Renal cortex interstitium (tissue), 15 donors: ENCODE measurements at places on chromosomes 2 and 18. TPM values are rescaled to one million over a fixed set of nuclear protein-coding genes. Genes with fewer than 3 reads are reported as not detected.

GPAT2 gene
- polyA plus RNA-seq = 2.8 TPM

GRCh38 chr2:146324951-146325350 is 1519.9 kb upstream of the ACVR2A start:
- DNase-seq = no peak

GRCh38 chr18:41022484-41022883 is 932.5 kb upstream of the PIK3C3 start:
- no peak for DNase-seq

FEZ2 gene
- 68.6 TPM for polyA plus RNA-seq

COLEC12 gene
- polyA plus RNA-seq = 28.3 TPM

IGFBP5 gene
- 337 TPM for polyA plus RNA-seq

DNA sequence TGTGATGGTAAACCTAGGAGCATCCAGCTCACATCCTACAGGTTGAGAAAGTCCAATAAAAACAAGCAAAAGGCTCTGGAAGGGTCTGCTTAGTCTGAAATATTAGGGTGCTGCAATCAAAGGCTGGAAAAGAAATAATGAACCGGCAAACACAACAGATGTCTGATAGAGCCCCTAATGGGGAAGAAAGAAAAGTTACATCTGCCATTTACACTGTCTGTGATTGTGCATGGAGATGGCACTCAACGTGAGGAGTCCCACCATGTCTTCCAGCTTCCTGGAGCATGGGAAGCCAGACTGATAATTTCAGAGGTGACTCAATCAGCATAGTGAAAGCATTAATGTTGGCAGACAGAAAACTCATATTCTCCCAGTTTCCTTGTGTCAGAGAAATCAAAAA is 307.8 kb downstream of the EPHA4 start:
- DNase-seq = no peak

CRYGD gene
- polyA plus RNA-seq = 0.31 TPM

NOP58 gene
- 132 TPM for polyA plus RNA-seq

- no peak for DNase-seq
Observed at GRCh38 chr2:66301022-66301766, 133.7 kb upstream of the MEIS1 start.

DNA sequence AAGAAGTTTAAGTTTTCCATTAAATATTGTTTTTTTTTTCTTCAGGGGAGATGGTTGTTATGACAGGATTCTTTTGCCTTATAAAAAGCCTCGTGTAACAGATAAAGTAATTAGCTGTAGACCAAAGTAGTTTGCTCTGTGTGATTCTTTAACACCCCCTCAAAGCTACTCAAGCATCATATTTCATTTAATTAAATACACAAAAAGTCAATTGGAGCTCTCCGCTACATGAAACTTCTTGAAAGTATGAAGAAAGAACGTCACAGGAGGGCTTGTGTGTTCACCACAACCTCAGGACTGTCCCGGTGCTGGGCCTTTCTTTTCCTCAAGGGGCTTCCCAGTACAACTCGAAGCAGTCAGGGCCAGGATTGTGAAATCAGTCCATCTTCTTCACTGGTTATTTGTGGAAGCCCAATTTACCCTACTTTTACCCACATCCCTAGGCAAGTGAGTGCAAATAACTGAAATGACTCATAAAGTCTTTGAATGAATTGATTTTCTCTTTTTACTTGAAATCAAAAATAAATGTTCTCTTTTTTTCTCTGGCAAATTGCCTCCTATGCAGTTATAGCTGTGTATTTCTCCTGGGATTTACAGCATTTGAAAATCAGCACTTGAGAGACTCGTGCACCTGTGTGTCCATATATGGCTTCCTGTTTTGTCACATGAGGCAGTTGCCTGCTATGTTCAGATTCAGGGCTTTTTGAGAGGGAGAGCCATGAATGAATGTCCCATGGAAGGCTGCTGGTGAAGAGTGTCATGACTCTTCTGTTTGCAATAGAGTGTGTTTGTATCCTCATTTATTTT is 48.6 kb downstream of the LINC00305 start:
- DNase-seq = peak; percentile 26

DHX57 gene
- 35.2 TPM for polyA plus RNA-seq

GRCh38 chr2:59998324-59998723 is 555.1 kb downstream of the BCL11A start:
- DNase-seq = no peak
